ENCODE measurements at places on chromosomes 1 and 21.

DNA sequence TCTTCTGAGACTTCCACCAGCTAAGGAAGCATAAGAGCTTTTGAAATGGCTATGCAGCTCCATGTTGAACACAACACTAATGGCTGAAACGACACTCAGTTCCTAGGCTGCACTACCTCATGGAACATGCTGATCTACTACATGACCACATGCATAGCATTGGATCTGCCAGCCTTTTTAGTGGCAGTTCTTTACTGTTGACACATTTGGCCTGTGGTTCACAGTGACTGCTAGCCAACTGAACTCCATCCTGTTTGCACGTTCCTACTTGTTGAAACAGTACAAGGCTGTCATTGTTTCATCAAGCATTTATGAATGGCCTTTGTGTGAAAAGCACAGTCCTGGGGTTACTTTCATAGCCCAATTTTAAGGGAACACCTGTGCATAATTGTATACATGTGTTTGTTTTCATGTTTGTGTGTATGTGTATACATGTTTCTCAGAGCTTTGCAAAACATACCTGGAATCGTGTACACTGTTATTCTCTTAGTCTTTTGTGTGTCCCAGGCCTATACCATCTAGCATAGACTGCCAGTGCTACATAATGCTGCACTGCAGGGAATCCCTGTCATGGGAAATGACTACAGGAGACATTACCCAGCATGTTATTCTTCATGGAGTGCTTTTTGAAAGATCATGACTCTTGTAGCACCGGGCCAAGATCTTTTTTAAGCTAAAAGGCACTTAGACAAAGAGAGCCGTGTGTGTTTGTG, 179.6 kb upstream of the ESRRG start:
- no peaks in the 10 kb centered on the region for H3K27me3 ChIP-seq
- DNase-seq, result no peak
- H3K36me3 ChIP-seq, result no peaks in the 10 kb centered on the region
- no peaks in the 10 kb centered on the region for H3K4me1 ChIP-seq
- no peak overlapping the region for H3K4me3 ChIP-seq
- H3K27ac ChIP-seq, result no peak overlapping the region

- DNase-seq, result no peak
- H3K27me3 ChIP-seq, result no peaks in the 10 kb centered on the region
- peak overlapping the region; percentile 63 for H3K4me3 ChIP-seq
- no peaks in the 10 kb centered on the region for H3K36me3 ChIP-seq
- H3K27ac ChIP-seq, result peak overlapping the region; percentile 69
- H3K4me1 ChIP-seq, result peaks cover 33% of the 10 kb centered on the region
Measured at GRCh38 chr1:247409869-247410544, 6.0 kb upstream of the NLRP3 start.

DNA sequence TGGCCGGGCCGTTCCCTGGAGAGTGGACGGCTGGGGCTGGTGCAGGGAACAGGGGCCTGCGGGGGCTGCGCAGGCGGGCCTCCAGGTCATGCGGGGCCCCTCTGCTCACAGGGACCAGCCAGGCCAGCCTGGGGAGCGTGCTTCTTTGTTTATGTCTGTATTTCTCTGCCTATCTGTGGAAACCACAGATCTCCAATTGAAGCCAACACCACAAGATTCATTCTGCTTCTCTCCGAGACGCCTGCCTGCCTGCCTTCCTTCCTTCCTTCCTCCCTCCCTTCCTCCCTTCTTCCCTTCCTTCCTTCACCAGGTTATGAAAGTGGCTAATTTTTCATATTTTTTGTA, 39.9 kb upstream of the HMGN1 start:
- no peak for DNase-seq
- peaks cover 29% of the 10 kb centered on the region for H3K36me3 ChIP-seq
- peaks cover 26% of the 10 kb centered on the region for H3K4me1 ChIP-seq
- no peaks in the 10 kb centered on the region for H3K27me3 ChIP-seq
- H3K4me3 ChIP-seq, result peak overlapping the region; percentile 82

- H3K27ac ChIP-seq, result no peak overlapping the region
- peaks cover 25% of the 10 kb centered on the region for H3K27me3 ChIP-seq
- DNase-seq, result peak; percentile 13
- no peaks in the 10 kb centered on the region for H3K36me3 ChIP-seq
Measured at GRCh38 chr1:227947386-227947675, 401 bp downstream of the WNT9A start.

DNA sequence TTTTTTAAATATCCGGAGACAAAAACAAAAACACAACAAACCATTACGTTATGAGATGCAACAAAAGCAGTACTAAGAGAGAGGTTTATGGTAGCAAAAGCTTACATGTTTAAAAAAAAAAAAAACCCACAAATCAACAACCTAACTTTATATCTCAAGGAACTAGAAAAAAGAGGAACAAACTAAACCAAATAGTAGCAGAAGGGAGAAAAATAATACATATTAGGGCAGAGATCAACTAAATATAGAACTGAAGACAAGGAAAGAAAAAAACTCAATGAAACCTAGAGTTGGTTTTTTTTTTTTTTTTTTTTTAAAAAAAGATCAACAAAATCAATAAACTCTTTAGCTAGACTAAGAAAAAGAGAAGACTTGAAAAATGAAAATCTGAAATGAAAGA, 34.9 kb downstream of the ZNF644 start:
- peaks cover 85% of the 10 kb centered on the region for H3K4me1 ChIP-seq
- no peak for DNase-seq
- no peaks in the 10 kb centered on the region for H3K27me3 ChIP-seq
- peaks cover 53% of the 10 kb centered on the region for H3K36me3 ChIP-seq
- peak overlapping the region; percentile 33 for H3K4me3 ChIP-seq

DNA sequence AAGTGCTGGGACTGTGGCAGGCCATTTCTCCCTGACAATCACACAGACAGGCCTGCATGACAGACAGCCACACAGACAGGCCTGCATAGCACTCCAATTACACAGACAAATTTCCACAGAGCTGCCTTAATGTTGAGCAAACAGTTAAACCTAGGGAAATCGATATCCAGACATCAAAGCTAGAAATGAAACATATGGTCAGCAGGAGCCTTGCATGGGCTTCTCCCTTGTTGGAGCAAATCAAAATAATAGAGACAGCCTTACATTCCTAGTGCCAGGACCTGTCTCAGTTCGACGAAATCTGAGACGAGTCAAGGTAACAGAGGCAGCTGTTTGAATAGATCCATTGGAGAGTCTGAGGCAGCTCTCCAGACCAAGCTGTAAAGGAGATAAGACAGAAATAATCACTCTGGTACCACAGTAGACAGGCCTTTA, 42.4 kb downstream of the OLFML3 start:
- H3K36me3 ChIP-seq, result no peaks in the 10 kb centered on the region
- H3K27ac ChIP-seq, result no peak overlapping the region
- H3K4me3 ChIP-seq, result no peak overlapping the region
- no peaks in the 10 kb centered on the region for H3K4me1 ChIP-seq
- no peak for DNase-seq
- H3K27me3 ChIP-seq, result no peaks in the 10 kb centered on the region

DNA sequence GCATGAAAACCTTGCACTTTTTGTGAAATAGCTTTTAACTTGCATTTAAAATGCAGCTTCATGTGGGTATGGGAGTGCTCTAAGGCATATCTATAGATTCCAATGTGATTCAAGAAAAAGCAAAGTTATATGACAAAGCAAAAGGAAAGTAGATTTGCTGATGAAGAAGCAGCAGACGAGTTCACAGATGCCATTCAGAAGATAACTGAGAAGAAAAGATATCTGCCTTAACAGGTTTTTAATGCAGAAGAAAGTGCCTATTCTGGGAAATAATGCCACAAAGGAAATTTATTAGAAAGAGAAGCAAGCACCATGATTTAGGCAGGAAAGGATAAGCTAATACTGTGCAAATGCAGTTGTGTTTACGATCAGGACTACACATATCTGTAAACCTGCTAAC, 68.1 kb downstream of the PHTF1 start:
- no peak overlapping the region for H3K27ac ChIP-seq
- no peak for DNase-seq
- H3K4me3 ChIP-seq, result no peak overlapping the region
- H3K36me3 ChIP-seq, result peaks cover 23% of the 10 kb centered on the region
- no peaks in the 10 kb centered on the region for H3K27me3 ChIP-seq

DNA sequence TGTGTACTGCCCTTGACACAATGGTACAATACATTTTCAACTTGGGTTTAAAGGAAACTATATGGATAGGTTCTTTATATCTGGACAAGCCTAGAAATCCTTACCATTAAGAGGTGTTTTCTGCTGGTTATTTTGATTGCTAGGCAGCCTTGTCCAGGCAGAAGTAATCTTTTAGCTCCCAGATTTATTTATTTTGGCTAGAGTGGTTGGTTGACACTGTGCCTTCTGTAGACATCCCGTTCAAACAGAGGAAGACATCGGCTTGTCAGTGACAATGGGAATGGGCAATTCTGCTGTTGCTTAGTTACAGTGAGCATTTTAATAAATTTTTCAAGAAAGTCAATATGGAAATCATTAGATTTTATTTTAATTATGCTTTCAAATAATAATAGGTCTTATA, 138.8 kb downstream of the VPS13D start:
- H3K36me3 ChIP-seq, result peaks cover 66% of the 10 kb centered on the region
- DNase-seq, result no peak
- H3K4me1 ChIP-seq, result no peaks in the 10 kb centered on the region
- no peak overlapping the region for H3K27ac ChIP-seq

DNA sequence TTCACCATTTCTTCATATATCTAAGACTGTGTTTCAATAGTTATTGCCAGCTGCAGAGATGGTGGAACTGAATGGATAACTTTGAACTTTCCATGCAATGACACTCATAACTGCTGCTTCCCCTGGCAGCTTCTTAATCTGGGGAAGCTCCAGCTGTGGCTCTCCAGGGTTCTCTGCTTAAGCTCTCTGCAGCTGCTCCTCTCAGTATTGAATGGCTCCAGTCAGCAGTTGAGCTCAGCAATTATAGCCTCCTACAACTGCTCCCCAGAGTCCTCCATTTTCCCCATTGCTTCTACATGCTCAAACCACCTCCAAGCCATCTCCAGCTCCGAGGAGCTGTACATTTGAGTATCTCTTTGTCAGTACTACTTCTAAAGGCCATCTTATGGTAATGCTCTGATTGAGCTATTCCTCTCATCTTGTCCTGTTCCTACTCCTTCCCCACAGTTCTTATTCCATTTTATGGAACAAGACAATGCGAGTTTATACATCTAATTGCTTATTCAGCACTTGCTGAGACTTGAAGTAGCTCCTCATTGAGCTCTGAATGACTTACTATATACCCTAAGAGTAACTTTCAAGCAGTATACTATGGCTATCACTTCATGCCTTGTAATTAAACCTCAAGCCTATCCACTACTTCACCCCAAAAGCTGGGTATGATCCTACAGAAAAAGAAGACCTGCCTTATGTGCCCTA, 362.4 kb downstream of the NEGR1 start:
- no peak overlapping the region for H3K4me3 ChIP-seq
- no peak for DNase-seq
- no peaks in the 10 kb centered on the region for H3K36me3 ChIP-seq
- no peaks in the 10 kb centered on the region for H3K4me1 ChIP-seq
- no peak overlapping the region for H3K27ac ChIP-seq

GRCh38 chr1:84619383-84620102, 45.3 kb upstream of the CTBS start:
- H3K27me3 ChIP-seq, result peaks cover 6% of the 10 kb centered on the region
- peaks cover 2% of the 10 kb centered on the region for H3K4me1 ChIP-seq
- DNase-seq, result no peak
- H3K4me3 ChIP-seq, result peak overlapping the region; percentile 45

DNA sequence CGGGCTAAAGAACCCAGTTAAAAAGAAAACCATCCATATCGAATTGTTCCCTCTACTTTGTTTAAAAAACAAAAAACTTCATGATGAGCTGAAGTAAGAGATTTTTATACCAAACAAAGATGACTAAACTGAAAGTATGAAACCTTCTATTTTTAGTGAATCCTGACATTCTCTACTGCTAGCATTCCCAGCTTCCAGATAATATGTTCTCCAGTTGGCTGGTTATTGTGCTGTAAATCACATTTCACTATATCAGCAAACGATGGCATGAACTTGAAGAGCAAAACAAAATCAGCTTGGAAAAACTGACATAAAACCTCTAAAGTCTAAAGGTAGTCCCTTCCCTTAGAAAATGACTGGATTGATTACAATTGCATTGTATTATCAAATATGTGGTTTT, 68.1 kb upstream of the APP start:
- H3K4me1 ChIP-seq, result no peaks in the 10 kb centered on the region
- DNase-seq, result no peak
- H3K36me3 ChIP-seq, result no peaks in the 10 kb centered on the region

DNA sequence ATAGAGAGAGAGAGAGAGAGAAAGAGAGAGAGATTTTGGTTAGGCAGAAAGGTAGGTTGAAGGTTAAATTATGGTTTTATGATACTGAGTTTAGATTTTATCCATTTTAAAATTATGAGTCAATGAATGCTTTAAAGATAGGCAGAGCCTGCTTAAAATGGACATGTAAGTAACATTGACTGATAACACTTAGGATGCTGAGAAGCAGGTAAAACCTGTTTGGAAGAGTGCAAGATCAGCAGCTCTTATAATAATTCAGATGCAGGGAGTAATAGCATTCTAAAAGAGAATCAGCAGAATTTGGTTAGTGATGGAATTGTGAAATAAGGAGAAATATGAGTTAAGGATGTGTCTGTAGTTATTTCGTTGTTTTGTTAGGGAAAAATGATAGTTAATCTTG, 446.6 kb downstream of the PLA2G4A start:
- H3K4me3 ChIP-seq, result no peak overlapping the region
- no peak for DNase-seq
- H3K27me3 ChIP-seq, result no peaks in the 10 kb centered on the region
- no peaks in the 10 kb centered on the region for H3K4me1 ChIP-seq
- H3K27ac ChIP-seq, result no peak overlapping the region
- H3K36me3 ChIP-seq, result no peaks in the 10 kb centered on the region

- DNase-seq, result no peak
- H3K27me3 ChIP-seq, result peaks cover 8% of the 10 kb centered on the region
- H3K4me1 ChIP-seq, result no peaks in the 10 kb centered on the region
- no peak overlapping the region for H3K4me3 ChIP-seq
- no peaks in the 10 kb centered on the region for H3K36me3 ChIP-seq
Measured at GRCh38 chr1:96683931-96684330, 37.7 kb upstream of the PTBP2 start.

- H3K4me1 ChIP-seq, result peaks cover 11% of the 10 kb centered on the region
- H3K27me3 ChIP-seq, result peaks cover 2% of the 10 kb centered on the region
- no peak overlapping the region for H3K27ac ChIP-seq
Measured at GRCh38 chr1:31548534-31548906, 27.8 kb upstream of the TINAGL1 start.

DNA sequence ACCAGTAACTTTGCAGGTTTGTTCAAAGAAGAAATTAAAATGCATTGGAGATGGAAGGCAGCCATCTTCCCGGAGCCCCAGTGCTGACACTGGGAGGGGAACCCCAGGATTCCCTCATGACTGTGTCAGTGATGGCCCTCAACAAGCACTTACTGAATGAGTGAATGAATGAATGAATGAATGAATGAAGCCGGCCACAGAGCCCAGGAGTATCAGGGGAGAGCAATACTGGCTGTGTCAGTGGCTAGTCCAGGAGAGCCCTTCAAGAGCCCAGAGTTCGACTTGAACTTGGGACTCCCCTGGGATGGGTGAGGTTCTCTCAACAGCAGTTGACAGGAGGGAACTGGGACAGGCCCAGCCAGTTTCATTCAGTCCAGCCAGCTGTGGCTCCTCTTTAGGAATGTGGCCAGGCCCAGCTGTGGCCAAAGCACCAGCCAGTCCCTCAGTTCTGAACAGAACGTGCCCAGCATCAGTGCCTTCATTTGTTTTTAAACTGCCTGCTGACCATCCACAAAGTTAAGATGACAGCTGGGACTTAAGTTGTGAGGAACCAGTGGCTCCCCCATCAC, 9.2 kb upstream of the ERG start:
- H3K27ac ChIP-seq, result no peak overlapping the region
- peaks cover 9% of the 10 kb centered on the region for H3K27me3 ChIP-seq
- no peaks in the 10 kb centered on the region for H3K36me3 ChIP-seq
- H3K4me1 ChIP-seq, result no peaks in the 10 kb centered on the region

GRCh38 chr1:87842156-87842555, 513.5 kb downstream of the LMO4 start:
- no peak for DNase-seq
- no peaks in the 10 kb centered on the region for H3K27me3 ChIP-seq
- H3K27ac ChIP-seq, result no peak overlapping the region
- H3K4me1 ChIP-seq, result no peaks in the 10 kb centered on the region
- H3K4me3 ChIP-seq, result no peak overlapping the region
- no peaks in the 10 kb centered on the region for H3K36me3 ChIP-seq
